ENCODE measurements at places on chromosomes 3 and 15.

GRCh38 chr15:24146251-24146650 lies 459.1 kb upstream of the NDN start:
- DNase-seq = no peak

GRCh38 chr3:162376761-162377160 lies 880.2 kb downstream of the OTOL1 start:
- DNase-seq = no peak

- no peak for DNase-seq
These were observed 117.1 kb upstream of the MRPS22 start for GRCh38 chr3:139226731-139227130.

GRCh38 chr15:68080783-68081182 lies 26.7 kb downstream of the PIAS1 start:
- DNase-seq = no peak

DNA sequence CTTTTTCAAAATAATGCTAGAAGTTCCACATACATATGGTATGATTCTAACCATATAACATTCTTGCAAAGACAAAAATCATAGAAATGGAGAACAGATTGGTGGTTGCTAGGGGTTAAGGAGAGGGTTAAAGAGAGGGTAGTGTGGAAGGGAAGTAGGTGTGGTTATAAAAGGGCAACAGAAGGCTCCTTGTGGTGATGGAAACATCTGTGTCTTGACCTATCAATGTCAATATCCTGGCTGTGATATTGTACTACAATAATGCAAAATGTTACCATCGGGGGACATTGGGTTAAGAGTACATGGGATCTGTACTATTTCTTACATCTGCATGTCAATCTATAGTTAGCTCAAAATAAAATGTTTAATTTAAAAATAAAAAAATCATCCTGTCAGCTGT lies 67.8 kb upstream of the FSIP1 start:
- no peak for DNase-seq

GRCh38 chr3:16243706-16244490 lies 20.8 kb downstream of the DPH3 start:
- no peak for DNase-seq

DNA sequence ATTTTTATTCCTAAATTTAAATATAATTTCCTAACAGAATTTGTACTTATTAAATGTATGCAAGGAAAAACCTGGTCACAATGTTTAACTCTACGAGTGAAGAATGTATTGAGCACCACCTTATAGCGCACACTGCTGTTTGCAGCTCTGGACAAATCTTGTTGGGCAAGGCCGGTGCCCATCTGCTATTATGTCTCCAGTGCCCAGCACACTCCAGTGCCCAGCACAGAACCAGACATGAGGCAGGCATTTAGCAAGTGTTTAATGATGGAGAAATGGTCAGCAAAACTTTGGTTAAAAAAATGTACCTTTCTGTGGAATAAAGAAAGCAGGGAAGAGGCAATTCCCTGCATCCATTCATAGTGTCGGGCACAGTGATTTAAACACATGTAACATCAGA lies 254.7 kb upstream of the TRIM42 start:
- no peak for DNase-seq

DNA sequence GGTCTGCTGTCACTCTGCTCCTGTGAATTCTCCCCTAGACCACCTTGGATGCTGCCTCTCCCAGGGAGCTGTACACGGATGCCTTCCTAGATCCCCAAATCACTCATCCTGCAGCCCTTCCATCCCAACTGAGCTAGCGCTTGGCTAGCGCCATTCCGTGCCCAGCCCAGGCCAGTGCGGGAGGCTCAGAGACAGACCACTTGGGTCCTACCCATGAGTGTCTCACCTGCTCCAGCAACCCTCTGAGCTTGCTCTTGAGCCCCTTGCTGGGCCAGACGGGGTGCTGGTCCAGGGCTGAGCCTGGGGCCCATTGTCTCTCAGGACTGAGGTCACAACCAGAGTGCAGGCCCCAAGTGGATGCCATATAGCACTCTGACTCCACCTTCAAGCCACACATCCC lies 17.7 kb downstream of the SH2D7 start:
- DNase-seq = no peak

GRCh38 chr3:57696801-57697321 lies 4.0 kb upstream of the DENND6A start:
- no peak for DNase-seq

DNA sequence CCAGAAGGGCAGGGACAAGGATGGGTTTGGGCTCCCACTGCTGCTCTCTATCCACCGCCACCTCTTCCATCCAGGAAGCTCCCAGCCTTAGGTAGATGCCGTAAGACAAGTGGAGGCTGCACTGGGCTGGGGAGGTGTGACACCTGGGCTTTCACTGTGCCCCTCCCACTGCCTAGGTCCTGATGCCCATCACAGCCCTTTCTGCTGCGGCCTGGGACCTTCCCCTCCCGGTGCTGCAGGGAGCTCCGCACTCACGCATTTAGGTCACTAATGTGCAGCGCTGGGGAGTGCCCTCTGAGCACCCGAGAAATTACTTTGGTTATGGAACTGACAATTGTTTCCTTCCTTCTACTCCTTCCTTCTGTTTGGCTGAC lies 850 bp downstream of the LTF start:
- DNase-seq = no peak

DNA sequence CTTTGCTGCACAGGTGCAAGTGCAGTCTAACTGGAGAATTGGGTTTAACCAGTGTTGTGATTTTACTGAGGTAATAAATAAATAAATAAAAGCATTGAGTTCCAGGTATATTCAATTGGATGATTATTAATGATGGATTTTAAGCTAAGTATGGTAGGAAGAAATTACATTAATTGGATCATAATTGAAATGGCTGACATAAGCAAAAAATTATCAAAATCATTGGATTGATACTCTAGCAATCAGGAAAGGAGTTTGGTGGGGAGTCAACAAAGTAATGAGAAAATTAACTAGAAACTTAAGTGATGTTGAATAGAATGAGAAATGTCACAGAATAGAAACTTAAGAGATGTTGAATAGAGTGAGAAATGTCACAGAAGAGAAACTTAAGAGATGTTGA lies 981.9 kb downstream of the SI start:
- no peak for DNase-seq

- no peak for DNase-seq
These were observed 37.5 kb downstream of the SNAPC5 start for GRCh38 chr15:66459818-66460615.

DNA sequence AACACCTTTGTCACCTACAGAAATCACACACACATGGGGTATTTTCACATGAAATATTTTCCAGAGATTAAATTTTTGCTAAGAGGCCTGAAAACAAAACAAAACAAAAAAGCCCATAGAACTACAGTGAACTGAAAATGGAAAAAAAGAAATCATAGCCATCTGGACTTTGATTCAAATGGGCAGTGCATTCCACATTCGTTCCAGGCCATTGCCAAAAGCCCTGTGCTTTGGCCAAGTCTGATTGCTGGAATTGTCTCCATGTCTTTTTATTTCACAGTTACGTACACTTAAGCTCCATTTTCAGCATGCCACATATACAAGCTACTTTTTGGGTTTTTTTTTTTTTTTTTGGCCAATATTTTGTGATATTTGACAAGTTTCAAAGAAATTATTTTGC lies 47.1 kb downstream of the TFG start:
- no peak for DNase-seq

- DNase-seq = no peak
These were observed 1035.9 kb downstream of the PLOD2 start for GRCh38 chr3:145124900-145125678.

DNA sequence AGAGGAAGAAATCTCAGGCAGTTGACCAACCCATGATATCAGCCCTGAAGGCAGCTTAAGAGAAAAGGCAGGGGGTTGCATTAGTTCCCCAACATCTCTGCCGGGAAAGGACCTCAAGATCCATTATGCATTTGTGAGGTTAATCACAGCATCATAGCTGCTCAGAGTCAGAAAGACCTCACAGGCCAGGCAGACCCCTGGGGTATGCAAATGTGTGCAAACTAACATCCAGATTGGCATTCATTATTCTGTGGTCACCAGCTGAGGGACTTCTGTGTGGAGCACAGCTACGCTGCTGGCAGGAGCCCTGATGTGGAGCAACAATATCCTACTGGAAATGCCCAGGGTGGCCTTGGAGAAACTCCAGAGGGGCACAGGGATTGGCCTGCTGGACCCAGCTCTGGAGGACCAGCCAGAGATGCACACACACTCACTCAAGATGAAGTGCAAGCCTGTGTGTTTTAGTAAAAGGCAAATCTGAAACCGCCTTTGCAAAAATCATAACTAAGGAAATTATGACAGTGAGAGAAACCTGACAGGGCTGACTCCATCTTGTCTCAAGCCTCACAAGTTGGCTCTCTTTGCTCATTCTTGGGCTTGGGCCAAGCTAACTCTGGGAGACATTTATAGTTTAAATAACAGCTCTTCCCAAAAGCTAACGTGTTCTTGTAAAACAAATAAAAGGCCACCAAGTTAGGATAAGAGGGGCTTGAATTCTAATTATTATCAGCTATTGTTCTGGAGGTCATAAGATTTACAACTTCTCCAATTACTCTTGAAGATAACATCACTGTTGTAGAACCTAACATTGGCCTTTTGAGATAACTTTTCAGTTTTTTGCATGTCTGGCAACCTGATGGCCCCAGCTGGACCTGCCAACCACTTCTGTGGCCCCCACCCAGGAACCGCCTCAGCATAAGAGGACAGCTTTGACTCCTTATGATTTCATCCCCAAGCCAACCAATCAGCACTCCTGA lies 257.1 kb downstream of the UACA start:
- DNase-seq = no peak

GRCh38 chr15:40295877-40296560 lies 11.7 kb downstream of the PLCB2 start:
- no peak for DNase-seq

DNA sequence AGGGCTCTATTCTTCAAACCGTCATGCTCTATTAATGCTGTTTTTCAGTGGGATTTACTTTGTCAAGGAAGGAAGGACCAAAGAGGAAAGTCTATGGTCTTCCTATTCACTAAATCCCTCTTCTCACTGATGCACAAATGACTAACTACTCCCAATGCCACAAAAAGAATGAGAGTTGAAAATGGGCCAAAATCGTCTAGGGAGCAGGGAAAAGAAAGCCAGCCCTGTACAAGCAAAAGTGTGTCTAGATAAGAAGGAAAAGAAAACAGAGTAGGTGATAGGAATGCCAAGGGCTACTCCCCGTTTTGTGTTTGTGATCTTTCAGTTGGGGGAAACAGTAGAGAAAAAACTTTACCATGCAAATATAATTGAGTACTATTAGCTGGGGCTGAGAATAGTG lies 97.2 kb upstream of the TMCO5A start:
- no peak for DNase-seq

- no peak for DNase-seq
These were observed 16.8 kb downstream of the C3orf20 start for GRCh38 chr3:14691719-14692118.

GRCh38 chr15:66253418-66254088 lies at the start of gene MEGF11:
Gene MEGF11, minus strand, starts transcription at chr15:66253750. Its CDS starts 125,347 bp downstream, at chr15:66128403.
- no peak for DNase-seq

GRCh38 chr15:99433026-99433756 lies 132.6 kb upstream of the MEF2A start:
- DNase-seq = no peak

DNA sequence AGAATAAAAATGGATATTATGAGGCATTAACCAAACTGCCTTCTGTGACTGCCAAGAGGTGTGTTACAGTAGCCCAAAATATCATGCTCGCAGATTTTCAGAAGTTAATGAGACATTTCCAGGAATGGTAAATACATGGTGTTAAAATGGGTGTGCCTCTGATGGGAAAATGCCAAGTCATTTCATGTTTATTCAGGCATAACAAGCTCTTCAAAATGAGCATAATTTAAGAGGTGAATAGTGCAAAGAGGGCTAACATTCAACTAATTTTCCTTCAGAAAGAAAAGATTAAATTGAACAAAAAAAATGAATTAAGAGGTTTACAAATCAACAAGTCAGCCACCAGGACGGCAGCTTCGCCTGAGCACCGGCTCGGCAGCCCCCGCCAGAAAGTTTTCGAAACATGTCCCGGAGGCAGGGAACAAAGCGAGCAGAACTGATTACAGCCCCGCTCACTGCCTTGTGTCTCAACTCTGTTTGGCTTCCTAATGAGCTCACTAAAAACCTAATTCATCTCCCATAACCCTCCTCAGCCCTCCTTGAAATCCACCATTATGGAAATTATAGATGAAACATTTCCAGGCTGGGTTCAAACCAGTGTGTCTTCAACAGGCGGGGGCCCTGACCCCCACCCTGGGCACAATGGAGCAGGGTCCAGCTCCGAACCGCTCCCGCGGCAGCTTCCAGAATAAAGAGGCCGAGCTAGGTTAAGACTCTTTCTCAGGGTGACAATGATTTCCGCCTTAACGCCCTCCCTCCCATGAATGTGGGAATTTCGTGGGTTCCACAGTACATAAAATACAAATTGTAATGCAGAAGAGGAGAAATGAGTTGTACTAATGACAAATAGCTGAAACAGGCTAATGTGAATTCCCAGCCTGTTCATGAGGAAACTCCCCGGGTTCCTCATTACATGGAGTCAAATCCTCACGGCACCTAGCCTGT lies 43.9 kb downstream of the MEIS2 start:
- no peak for DNase-seq

DNA sequence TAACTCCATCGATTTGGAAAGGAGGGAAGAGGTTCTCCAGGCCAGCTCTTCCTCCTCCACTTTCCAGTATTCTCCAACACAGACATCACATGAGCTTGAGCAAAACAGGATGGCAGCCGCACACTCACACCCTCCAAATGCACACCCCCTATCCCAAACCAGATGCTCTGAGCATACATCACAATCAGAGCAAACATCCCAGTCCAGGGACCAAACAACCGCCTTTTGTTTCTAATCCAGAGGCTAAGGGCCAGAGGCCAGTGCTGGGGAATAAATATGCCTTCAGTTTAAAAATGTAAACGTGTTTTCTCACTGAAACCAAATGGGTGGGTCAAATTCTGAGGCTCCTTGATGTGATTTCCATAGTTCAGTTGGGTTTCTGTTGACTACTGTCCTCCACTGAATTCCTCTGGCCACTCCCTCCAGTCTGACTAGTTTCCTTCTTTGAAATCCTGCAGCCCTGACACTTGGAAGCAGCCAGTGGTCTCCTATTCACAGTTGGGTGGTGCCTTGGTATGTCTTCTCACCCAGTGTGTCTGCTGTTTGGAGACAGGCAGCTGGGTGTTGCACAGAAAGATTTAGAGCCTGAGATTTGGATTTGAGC lies 19.2 kb upstream of the MFGE8 start:
- no peak for DNase-seq

- no peak for DNase-seq
These were observed 541.6 kb upstream of the ALCAM start for GRCh38 chr3:104825116-104825515.

- no peak for DNase-seq
These were observed 63.7 kb upstream of the CHL1 start for GRCh38 chr3:132904-133303.

DNA sequence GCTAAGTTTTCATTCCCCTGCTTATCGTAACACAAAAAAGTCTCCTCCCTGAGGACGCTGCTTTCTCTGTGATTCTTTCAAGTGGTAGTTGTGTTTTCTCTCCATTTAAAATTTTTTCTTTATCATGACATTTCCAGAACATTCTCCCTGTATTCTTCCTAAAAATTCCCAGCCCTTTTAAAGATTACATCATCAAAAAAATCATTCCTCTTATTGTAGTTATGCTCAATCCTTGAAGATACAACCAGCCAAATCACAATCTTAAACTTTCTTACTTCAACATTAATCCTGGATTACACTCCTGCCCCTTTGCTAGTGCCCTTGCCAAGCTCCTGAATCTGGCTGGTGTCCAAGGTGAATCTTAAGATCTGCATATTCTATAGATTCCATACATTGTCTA lies 163.7 kb upstream of the CBLB start:
- no peak for DNase-seq

Data from stimulated activated CD4-positive, alpha-beta T cell treated with anti-CD3 and anti-CD28 coated beads, Interleukin-15, amount 100 ng/mL, for 1 hour (primary cell).